Inflammatory macrophage treated with lipopolysaccharide for 1 hour (primary cell): ENCODE measurements at places on chromosomes 16 and 17.

DNA sequence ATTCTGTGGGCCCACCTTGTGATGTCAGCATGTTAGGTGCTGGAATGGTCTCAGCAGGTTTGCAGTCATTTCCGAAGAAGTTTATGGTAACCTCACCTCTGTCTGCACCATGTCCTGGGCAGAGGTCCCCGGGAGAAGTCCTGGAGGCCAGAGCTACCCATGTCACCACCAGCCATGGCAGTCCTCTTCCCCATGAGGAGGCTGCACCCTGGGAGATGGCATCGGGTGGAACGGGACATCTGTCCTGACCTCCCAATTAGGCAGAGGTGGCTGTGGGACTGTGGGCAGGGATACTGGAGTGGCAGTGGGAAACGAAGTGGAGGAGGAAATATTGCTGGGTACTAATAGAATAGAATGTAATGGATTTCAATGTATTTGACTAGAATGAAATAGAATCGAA is 511.8 kb upstream of the WSB1 start:
- no peak for DNase-seq

GRCh38 chr17:41073676-41074075 is 8.0 kb upstream of the KRTAP2-4 start:
- no peak for DNase-seq

GRCh38 chr16:17509194-17509593 is 38.4 kb upstream of the XYLT1 start:
- no peak for DNase-seq

DNA sequence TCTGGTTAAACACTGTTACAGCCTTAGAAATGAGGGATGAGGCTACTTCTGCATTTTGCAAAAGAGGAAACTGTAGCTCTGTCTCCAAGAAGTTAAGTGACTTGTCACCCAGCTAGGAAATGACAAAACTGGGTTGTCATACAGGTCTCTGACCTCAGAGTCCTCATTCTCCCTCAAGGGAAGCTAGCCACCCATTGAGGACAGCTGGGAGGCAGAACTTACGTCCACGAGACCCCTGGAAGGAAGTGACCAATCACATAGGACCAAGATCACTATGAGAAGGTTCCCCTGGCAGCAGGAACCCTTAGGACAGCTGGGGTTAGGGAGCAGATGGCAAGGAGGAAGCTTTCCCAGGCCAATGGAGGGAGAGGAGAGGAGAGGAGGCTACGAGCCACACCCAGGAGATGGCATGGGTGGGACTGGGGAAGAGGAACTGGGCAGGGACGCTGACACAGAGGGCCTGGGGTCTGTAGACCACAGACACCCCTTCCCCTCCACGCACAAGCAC is 11.2 kb downstream of the METTL22 start:
- DNase-seq: peak; percentile 98

GRCh38 chr17:21530311-21530710 is 154.2 kb downstream of the KCNJ12 start:
- DNase-seq: no peak

DNA sequence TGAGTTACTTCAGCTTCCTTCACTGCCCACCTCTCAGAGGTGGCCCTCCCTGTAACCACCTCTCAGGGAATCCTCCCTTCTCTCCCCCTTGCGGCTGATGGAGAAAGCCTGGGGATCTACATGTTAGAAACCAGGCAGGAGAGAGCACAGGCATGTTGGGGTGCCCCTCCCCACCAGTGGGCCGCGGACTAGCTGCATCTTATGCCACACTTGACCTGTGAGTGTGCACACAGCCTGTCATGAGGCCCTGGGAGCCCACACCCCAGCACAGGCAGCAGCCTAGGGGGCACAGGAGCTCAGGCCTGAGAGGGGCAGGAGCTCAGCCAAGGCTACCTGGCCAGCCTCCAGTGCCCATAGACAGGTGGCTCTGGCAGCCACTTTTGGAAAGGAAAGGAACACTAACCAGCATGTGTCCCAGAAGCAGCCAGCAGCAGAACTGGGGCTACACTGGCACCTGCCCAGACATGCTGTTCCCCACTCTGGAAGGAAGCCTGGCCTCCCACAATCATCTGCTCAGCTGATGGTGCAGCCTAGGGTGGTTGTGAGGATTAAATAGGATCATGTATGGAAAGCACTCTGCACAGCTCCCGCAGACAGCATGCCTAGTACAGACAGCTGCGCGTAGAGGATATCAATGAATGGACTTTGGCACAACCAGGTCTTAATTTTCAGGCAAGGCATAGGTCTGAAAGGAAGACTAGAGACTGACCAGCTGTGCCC is 60.5 kb downstream of the TMEM132E start:
- no peak for DNase-seq

GRCh38 chr17:17447264-17447663 is 29.5 kb upstream of the MED9 start:
- DNase-seq: no peak

- no peak for DNase-seq
Observed at GRCh38 chr16:87563022-87563421, 39.3 kb upstream of the JPH3 start.

DNA sequence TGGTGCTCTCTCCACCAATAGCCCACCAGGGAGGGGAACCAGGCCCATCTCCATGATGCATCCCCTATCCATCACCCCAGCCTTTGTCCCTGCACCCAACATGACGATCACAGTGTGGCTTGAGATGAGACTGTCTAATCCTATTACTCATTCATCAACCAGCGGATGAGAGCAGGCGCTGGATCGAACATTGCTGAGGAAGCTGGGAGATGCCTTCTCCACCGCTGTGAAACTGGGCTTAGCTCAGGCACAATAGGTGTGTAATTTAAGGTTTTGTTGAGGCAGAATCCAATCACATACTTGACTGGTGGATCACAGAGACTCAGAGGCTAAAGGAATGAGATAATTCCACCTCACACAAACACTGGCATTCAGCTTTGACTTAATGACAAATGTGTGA is 64.6 kb upstream of the IRX3 start:
- DNase-seq: no peak

DNA sequence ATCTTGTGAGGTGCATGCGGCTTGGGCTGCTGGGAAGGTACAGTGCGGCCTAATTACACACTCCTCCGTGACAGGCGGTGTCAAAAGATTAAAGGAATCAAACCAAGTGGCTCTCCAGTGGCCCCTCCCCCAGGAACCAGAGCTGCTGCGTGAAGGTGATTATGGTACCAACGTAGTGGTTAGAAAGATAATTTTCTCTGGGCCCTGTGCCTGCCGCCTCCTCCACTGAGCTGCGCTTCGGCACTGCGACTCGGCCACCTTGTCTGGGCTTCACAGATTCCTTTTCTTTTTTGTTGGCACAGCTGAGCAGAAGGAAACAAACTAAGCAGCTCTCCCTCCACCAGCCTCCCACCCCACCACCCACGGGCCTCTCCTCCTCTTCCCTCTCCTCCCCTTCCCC is 113.2 kb upstream of the SDK2 start:
- DNase-seq: no peak

- peak; percentile 41 for DNase-seq
Observed at GRCh38 chr17:74682471-74683190, 30.1 kb downstream of the CD300LF start.
